ENCODE measurements at places on chromosomes 7 and 10.
A peak's percentile ranks its signal among the peaks of the same experiment; 100 is the strongest.

DNA sequence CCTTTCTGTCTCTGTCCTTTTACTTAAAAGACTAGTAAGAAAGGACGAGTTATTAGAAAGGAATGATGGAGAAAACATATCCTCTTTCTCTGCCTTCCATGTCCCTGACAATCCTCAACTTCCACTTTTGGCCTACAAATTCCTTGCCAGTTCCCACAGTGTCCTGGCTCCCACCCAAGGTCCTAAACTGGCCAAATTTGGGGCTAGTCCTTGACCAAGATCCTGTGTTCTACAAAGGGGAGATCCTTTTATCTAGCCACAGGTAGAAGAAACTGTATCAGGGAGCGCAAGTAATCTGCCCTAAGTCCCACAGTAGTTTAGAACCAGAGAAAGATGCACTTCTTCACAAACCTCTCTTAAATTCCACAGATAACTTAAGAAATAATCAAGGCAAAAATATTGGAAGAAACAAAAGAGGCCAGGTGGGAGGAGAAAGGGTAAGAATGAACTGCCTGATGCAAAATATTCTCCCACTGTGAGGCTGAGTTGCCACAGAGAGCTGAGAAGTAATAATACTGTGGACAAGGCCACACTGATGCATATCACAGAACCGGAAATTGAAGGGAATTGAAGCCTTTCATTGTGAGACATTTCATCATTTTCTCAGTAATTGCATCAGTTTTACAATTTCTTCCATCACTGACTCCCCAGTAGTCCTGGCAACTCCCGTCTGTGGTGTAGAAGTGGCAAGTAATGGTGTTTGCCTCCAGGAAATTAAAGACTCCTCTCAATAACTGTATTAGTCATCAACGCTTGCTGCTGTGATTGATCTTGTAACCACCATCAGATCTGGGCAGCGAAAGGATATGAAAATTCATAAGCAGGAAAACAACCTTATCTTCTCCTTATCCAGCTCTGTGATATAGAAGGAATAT, 47.2 kb downstream of the DNAJC12 start:
- no peak for DNase-seq

DNA sequence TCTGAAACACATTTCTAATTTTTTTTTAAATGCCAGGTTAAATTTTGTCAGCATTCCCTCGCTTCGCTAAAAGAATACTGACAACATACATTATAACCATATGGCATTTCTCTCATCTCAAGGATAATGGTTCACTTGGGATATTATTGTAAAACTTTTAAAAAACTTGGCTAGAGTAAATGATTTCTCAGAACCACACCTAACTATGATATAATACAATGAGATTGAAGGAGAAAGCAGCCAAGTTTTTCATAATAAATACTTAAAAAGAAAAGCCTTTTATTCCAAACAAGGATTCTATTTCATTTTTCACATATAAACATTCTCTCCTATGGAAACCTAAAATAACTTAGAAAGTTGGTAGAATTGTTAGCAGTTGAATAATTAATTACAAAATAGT, 413.9 kb downstream of the HGF start:
- no peak for DNase-seq

DNA sequence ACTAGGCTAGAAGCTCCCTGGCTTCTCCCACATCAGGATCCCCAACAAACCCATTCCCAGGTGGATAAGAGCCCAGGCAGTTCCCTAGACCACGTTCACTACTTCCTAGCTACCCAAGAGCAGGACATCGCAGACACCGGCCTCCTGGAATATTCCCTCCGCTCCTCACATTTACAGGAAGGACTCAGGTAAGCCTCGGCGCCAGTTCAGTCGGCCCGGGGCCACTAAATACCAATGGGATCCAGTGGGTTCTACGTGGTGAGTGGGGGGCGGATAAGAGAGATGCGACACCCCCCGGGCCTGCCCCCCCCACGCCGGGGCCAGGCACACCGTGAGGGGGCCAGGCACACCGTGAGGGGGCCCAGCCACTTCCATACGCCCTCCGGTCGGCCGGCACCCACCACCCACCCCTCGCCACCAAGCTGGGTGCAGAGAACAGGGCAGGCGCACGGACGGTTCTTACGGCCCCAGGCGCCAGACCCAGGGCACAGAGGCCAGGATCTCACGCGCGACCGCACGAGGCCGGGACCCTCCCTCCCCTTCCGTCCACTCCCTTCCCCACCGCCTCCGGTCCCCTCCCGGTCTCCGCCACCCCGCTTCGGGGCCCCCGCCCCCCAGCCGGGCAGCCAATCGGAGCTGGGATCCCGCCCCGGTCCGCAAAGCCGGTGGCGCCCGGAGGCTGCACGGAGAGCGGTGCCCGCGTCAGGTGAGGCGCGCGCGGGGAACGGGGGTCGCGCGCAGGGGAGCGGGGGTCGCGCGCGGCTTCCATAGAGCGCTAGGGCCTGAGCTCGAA, at the start of gene BLVRA:
TSS of gene BLVRA (plus strand) at position 652 of the 793 bp plus-strand sequence. CDS start 12,479 bp downstream, outside the sequence.
- peak; percentile 63 for DNase-seq

DNA sequence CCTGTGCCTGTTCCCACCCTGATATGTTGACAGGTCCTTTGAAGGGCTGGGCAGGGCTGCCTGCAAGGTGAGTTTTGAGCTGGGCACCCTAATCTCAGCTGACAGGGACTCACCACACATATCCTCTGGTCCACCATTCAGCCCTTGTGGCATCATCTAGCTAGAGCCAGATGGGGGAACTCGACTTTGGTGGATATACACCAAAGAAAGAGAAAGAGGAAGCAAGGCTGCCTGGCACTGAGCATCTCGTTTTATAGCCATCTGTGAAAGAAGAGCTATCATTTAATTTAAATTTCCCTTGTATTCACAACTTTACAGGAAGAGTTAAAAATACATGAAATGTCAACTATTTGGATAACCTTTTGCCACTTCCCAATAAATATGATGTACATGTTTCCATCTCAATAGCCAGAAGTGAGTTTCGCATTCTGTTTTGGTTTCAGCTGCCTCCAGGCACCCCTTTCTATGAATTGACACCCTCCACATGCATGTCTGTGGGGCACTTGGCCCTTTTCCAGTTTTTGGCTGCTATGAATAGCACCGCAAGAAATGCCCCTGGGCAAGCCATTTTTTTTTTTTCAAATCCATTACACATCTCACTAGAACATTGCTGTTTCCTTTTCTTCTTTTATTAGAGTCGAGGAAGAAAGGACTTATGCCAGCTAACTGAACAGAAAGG, 22.9 kb upstream of the GRB10 start:
- no peak for DNase-seq

GRCh38 chr7:102140952-102141370, 145.7 kb upstream of the SH2B2 start:
- peak; percentile 9 for DNase-seq

DNA sequence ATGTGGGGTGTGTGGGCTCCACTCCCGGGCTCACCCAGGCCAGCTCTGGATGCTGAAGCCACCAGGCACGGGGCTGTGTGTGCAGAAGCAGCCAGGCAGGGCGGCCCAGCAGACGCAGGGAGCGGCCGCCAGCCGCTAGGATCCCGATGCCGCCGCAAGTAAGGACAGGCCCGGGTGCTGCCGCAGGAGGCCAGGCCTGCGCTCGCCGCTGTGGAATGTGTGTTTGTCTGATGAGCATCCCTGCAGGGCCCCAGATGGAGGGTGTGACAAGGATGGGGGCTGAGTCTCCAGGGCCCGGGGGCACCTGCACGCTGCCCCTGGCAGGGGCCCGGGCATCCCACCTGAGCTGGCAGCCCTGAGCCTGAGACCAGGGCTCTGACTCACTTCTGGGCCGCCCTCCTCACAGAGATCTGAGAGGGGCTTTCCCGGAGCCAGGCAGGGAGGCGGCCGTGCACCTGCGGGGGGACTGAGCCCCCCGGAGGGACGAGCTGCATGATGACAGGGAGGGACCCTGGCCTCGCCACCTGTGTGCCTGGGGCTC, 101.5 kb downstream of the FOXL3 start:
- no peak for DNase-seq

GRCh38 chr7:458511-459245, 61.0 kb downstream of the PDGFA start:
- no peak for DNase-seq

DNA sequence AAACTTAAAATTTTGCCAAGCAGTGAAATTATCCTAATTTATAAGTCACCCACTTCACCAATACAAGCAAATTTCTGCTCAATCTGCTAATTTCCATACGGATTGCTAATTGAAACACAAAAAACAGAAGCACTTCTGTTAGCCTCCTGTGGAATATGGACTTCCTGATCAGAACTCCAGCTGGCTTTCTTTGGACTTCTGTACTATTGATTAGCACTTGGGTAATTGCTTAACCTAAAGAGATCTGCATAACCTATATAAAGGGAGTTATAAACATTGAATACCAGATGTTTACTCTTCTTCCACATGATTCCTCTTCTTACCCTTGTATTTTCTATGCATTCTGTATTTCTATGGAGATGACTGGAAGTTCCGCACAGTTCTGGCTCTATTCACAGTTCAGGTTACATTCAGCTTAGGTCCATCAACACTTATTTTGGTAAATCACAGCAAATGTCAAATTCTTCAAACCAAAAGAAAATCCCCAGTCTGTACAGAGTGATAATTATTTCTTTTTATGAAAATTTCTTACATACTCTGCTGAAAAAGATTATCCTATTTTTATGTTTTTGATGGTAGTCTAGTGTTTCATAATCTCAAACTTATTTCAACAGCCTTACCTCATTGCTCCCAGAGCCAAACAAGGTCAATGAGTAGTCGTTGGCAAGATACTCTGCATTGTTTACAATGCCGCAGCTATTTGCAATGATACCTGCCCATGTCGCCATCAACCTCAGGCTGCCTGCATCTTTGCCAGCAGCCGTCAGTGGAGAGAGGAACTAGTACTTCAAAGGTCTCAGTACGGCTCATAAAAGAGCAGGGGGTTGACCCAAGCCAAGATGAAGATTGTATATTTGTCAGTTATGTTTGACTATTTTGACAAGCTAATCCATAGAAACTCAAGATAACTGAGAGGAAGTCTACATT, 225.6 kb downstream of the AHR start:
- no peak for DNase-seq

GRCh38 chr7:78164459-78164858, 365.9 kb downstream of the PHTF2 start:
- DNase-seq = no peak

- DNase-seq = no peak
Observed at GRCh38 chr7:104978460-104978859, 35.5 kb upstream of the KMT2E start.

DNA sequence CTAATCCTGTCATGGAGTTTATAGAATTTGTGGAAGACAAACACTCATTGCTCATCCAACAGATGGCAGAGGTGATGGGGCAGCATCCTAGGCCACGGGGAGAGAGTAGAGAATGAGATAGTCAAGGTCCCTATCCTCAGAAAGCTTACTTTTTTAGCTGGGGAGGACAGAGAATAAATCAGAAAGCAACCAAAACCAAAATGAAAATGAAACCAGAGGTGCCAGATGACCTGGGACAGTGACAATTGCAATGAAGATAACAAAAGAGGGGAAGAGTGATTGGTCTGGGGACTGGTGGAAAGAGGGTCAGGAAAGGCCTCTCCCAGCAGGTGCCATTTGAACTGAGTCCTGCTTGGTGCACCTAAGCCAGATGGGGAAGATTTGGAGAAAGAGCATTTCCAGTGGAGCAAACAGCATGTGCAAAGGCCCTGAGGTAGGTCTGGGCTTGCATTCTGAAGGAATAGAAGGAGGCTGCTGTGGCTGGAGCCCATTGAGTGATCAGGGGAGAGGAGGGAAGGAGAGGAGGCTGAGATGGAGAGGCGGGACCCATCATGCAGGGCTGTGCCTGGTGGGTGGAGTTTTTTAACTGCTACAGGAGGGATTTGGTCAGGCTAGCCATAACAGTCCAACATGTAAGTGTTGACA, 164.1 kb downstream of the RPS24 start:
- no peak for DNase-seq

GRCh38 chr7:109752068-109752467, 1182.4 kb downstream of the DNAJB9 start:
- no peak for DNase-seq

All from CD4-positive, alpha-beta T cell treated with Interleukin-6 at 100 ng/mL for 8 hours (primary cell).